ENCODE measurements at places on chromosomes 16 and 17.

DNA sequence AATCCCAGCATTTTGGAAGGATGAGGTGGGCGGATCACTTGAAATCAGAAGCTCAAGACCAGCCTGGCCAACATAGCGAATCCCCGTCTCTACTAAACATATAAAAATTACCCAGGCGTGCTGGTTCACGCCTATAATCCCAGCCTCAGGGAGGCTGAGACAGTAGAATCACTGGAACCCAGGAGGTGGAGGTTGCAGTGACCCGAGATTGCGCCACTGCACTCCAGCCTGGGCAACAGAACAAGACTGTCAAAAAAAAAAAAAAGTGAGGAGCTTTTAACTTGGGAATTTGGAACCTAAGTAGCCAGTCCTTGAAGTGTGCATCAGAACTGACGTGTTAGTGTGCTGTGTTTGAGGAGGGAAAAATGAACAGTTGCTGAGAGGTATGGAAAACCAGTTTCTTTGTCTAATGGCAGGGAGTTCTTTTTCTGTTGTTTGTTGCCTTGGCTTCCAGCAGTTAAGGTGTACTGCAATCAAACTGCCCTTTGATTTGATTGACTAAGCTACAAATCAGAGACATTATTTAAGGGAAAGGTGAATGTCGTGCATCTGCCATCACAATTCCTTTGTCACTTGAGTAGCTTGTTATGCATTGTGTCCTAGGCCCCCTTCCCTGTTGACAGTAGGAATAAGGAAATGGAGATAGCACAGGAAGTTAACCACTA, 8.6 kb upstream of the DUSP14 start:
- DNase-seq, result no peak

DNA sequence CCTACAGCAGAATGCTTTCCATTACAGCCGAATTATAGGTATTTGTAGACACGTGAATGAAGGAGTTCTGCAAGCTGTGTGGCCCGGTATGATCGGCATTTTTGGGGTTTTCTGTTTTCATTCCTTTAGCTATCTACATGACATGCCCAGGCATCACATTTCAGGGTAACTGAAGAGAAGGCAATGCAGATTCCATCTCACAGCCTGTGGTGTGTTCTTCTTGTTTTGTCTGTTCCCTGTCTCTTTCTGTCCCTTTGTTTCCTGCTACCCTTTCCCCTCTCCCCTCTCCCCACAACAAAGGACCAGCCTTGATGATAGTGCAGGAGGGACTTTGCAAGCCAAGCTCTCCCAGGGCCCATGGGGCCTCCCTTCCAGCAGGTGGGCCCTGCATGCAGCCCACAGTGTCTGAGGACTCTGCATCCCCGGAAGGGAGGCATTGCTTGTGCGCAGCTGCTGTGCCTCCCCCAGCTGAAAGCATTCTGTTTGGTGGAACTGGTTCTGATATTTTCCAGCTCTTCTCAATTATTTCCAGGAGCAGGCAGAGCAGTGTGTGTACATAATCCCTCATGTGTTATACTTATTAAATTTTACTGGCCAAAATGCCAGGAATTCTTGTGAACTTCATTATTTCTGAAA, 207.4 kb downstream of the RPTOR start:
- no peak for DNase-seq

GRCh38 chr16:83586036-83586435, 221.7 kb upstream of the HSBP1 start:
- no peak for DNase-seq

- DNase-seq, result no peak
Observed at GRCh38 chr17:82900741-82901140, 60.9 kb upstream of the ZNF750 start.
